ENCODE measurements at places on chromosomes 1 and 21.

DNA sequence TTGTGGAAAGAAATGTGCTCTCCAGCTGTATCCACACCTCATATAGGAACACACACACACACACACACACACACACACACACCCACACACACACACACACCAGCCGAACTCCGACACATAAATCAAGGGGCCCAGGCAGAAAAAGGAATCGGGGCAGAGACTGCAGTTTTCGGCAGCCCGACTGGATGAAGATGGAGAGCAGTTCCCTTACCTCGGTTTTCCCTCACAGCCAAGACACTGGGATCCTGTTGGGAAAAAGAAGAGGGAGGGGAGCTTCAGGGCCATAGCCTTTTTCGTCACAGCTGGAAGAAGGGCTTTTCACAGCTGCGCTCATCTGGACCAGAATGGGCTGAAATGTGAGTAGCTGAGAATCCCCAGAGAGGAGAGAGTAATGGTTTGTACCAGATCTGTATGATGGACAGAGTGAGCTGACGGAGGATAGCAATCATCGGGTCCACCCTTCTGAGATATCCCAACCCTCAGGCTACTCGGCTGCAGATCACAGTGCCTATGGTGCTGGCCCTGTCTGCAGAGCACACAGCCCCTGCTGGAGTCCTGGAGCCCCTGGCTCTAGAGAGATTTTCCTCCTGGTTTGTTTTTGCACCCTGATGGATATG is 37.7 kb downstream of the PIK3C2B start:
- no peak for DNase-seq

DNA sequence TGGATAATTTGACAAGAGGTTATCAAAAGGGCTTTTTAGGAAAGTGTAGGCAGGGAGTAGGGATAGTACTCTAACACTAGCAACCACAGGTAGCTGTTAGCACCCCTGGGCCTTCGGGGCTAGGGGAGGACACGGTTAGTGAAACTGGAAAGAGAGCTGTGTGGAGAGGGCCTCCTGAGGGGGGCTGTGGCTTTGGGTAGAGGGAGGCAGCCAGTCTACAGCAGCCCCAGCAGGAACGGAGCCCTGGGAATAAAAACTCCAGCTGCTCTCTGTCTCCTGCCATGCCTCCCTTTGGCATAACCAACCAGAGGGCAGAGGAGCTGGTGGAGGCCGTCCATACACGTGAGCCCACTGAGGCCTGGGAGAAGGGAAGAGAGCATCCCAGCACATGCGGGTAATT is 223.2 kb downstream of the FOXD2 start:
- no peak for DNase-seq

GRCh38 chr1:41344708-41345159 is 16.5 kb upstream of the FOXO6 start:
- DNase-seq = no peak

- no peak for DNase-seq
Measured at GRCh38 chr1:45864167-45865106, 61.0 kb downstream of the MAST2 start.

- DNase-seq = no peak
Measured at GRCh38 chr1:76125473-76126219, 51.1 kb downstream of the ST6GALNAC3 start.

DNA sequence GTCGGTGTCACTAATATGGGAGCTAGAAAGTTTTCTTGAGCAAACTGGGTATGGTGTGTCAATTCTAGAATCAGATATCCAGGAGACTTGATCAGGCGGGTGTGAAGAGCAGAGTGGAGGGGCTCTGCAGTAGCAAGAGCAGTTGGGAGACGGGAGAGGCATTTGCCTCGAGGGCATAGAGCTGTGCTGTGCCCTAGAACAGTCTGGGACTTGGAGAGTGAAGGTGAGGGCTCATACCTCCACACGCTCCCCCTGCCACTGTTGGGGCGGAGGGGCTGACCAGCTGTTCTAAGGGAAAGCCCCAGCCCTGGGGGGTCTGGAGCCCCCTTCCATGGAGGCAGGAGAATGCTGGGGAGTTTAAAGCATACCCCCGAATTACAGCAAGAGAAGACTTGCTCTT is 33.8 kb downstream of the SIM2 start:
- DNase-seq = no peak

- DNase-seq = no peak
Measured at GRCh38 chr1:145997718-145998023, 1.3 kb upstream of the TXNIP start.

- no peak for DNase-seq
Measured at GRCh38 chr1:175794586-175794985, 51.2 kb upstream of the TNR start.

DNA sequence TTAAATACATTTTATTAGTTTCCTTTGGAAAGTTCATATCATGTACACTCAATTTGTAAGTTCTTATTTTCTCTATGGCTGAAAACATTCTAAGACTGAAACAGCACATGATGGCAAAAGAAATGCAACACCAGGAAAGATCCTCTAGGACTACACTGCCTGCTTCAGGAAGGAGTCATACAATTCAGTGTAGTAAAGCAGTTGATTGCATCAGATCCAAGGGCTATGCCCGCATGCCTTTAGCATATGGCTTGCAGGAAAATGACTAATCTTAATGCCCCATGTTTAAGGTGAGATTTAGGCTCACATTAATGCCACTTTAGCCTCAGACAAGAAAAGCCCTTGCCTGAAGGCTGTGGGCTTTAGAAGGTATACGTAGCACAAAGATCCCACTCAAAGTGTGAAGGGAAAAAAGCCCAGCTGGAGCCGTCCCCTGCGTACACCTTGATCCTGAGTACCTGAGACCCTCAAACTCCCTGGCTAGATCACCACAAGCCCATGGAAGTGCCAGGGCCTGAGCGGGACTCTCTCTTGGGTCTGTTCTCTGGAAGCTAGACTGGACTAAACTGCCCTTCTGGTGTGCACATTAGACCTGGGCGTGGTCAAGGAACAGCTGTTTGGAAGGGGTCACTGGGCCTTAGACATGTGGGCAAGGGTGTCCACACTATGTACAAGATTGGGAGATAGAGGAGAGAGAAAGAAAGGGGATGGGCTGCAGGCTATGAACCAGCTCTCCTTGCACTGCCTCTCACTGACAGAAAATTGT is 52.9 kb downstream of the ESRRG start:
- no peak for DNase-seq

DNA sequence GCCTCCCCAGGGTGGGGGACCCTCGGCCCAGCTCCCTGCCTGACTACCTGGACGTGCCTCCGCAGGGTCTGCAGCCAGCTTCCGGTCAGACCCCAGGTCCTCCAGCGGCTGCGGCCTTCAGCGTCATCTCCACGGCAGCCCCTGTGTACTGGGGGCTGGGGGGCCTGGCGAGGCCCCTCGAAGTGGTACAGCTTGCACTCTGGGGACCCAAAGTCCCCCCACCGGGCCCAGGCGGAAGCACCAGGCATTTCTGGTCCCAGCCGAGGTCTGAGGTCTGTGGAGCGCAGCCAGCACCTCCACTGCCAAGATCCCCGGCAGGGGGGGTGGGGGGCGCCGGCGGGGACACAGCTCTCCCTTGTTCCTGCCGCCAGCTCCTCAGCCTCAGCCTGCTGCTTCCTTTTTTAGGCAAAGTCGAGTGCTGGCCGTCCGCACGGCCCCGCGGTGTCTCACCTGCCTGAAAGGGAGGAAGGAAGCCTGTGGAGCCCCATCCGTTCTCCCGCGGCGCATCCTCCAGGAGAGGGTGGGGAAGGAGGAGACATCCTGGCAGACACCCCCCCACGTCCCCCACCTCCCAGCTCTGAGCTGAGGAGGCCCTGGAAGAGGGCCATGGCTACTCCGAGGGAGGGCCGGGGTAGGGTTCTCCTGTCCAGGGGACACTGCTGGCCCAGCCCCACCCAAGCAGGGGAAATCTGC is 1.2 kb upstream of the VWA1 start:
- DNase-seq = no peak

GRCh38 chr1:221162352-221162751 is 283.1 kb downstream of the HLX start:
- DNase-seq = no peak

- peak; percentile 99 for DNase-seq
Measured at GRCh38 chr1:169115891-169116585, 9.5 kb downstream of the ATP1B1 start.
